ENCODE measurements at places on chromosomes 5 and 9.

DNA sequence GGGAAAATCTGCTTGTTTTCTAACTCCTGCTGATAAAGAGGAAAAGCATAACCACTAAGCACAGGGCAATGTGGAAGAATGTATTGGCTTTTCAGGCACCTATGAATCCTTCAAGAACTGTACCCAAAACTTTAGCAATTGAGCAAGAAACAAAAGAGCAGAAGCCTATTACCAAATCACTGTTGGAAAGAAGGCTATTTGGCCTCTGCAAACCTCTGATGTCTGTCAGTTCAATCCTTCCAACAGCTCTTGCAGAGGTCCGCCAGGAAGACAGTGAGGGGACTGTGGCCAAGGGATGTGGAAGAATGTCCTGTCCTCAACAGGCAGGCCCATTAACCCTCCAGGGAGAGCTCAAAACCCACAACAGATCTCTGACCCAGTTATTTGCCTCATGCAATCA is 328.6 kb downstream of the ENC1 start:
- no peak for DNase-seq

- DNase-seq: no peak
Observed at GRCh38 chr9:137281345-137282116, 4.0 kb downstream of the TOR4A start.

DNA sequence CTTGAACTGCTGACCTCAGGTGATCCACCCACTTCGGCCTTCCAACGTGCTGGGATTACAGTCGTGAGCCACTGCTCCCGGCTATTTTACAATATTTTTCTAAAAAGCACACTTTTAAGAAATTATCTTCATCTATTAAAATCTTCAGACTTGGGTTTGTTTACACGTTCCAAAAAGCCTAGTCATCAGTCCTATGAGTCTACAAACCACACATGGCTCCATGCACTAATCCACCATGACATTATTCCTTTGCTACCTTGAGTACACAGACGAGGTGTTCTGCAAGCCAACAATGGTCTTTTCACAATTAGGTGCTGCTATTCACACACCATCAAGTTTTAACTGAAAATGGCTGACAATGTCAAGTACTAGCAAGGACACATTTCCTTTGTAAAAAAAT is 41.0 kb downstream of the TRPM6 start:
- no peak for DNase-seq

DNA sequence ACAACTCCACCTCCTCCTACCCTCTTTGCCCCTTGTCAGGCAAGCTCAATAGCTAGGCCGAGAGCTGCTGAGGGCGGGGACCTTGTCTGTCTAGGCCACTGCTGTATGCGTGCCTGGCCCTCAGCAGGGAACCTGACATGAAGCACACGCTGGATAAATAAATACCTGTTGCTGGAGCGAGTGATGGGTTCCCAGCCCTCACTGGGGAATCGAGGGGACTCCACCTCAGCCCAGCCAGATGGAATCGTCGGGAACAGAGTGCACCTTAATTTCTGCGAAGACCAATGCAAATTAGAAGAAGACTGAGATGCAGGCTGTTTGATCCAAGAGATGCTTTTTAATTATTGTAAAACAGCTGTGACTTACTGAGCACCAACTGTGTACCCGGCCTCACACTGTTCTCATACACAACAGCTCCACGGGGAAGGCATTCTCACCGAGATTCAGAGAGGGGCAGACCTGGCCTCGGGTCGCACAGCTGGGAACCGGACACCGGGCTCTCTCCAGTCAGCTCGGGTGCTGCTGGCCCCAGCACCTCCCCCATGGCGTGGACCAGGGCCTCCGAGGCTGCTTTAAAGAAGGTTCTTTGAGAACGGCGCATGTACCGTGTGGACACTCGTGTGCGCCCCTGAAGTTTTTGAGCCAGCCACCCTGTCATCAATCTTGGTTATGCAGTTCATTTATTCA is 109.7 kb upstream of the IER5L start:
- no peak for DNase-seq

DNA sequence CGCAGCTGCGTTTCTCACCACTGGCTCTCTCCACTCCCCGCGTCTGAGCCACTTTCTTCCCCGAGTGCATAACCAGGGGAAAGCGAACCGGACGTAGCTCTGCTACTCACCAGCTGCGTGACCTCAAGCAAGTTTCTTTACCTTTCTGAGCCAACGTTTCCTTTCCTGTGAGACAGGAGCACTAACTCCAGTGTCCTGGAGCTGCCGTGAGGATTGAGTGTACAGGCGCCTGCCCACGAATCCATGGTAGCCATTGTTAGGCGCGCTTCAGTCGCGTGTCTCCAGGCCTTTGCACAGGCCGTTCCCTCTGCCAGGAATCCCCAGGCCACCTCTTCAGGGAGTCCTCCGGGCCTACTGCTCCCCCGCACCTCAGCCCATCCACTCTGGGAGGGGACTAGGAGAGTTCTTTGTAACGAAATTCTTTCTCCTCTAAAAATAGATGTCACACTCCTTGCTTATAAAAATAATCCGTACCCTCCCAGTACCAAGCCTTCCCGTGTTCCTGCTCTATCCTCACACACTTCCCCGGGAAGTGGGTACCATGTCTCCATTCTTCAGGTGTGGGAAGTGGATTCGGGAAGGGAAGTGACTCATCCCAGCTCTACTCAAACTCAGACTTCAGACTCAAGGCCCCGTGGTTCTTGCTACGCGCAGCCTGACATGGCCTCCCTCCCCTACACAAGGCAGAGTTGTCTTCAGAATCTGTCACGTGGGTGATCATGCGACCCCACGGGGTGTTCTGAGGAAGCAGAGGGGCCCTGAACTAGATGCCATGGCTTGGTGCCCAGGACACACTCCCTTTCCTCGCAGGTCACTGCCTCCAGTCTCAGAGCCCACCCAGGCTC is 16.1 kb upstream of the CRB2 start:
- no peak for DNase-seq

DNA sequence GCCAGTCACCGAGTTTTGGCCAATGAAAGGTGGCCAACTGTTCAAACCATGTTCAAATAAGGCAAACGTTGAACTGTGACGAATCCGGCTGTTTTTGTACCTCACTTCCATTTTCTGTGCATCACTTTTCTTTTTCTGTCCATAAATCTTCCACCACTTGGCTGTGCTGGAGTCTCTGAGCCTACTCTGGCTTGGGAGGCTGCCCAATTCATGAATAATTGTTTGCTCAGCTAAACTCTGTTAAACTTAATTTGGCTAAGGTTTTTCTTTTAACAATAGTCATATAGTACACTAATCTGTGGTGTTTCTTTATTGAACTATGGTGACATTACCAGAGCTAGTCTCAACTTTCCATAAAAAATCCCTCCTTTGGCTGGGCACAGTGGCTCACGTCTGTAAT is 11.3 kb downstream of the NIM1K start:
- no peak for DNase-seq

DNA sequence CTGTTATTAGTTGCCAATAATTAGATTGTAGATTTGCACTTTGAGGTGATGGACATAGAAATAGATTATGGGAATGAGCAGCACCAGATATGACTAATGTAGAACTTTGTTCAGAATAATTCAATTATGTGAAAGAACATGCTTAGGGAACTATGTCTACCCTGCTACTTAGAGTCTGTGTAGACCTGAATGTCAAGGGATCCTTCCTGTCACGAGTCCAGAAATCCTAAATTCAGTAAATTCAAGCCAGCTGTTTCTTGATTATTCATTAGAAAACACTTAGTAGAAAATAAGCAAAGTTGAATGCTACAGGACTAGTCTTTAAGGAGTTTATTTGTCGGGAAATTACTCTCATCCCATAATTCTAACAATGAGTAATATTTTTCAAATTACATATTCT is 887.3 kb upstream of the SEMA6A start:
- DNase-seq: no peak

DNA sequence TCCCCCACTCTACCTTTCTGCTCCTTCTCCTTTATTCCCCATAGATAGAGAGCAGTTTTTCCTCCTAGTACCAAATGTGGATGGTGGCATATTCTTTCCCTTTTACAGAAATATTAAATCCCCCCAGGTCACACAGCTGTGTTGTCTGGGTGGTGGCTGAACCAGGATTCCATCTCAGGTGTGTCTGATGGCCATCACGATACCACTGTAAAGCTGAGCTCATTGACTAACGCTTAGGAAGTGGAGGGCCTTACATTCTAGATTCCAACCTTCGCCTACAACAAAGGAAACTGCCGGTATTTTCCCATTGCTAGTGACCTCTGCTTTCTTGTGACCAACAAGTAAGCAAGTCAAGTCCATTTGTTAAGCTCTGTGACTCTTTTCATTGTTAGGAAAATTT is 131.9 kb upstream of the KLF4 start:
- no peak for DNase-seq

GRCh38 chr9:107147134-107147533 is 135.9 kb upstream of the RAD23B start:
- DNase-seq: no peak

DNA sequence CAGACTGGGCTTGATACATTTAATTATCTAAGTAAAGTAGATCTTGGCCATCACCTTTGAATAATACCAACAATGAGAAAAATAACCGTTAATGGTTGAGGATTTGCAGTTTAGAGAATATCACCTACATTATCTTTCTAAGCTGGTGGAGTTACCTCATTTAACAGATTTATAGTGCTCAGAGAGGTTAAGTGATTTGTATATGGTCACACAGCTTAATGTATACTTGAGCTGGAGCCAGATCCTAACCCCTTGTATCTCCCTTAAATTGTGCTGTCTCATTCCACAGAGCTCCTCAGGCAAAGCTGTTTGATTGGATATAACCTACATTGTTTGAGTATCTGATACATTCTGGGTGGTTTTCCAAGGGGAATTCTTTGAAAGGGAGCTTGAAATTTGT is 57.8 kb downstream of the INSYN2B start:
- DNase-seq: no peak

- DNase-seq: no peak
Observed at GRCh38 chr5:164214698-164215097, 709.3 kb downstream of the MAT2B start.

GRCh38 chr9:127140181-127140580 is 17.7 kb upstream of the ANGPTL2 start:
- no peak for DNase-seq

- no peak for DNase-seq
Observed at GRCh38 chr5:66351813-66352212, 207.7 kb downstream of the SREK1 start.
